CD4-positive, CD25-positive, alpha-beta regulatory T cell (primary cell): ENCODE measurements at places on chromosomes 12 and 14. TPM values are rescaled to one million over a fixed set of nuclear protein-coding genes. Genes with fewer than 3 reads are reported as not detected.

DBX2 gene
- polyA plus RNA-seq: not detected

GRCh38 chr14:25846246-25846645 is 751.6 kb downstream of the NOVA1 start:
- no peaks in the 10 kb centered on the region for H3K4me1 ChIP-seq
- no peaks in the 10 kb centered on the region for H3K27me3 ChIP-seq
- H3K4me3 ChIP-seq: no peak overlapping the region
- no peaks in the 10 kb centered on the region for H3K36me3 ChIP-seq
- no peak overlapping the region for H3K27ac ChIP-seq
- no peak for DNase-seq

- no peaks in the 10 kb centered on the region for H3K27me3 ChIP-seq
- peaks cover 4% of the 10 kb centered on the region for H3K36me3 ChIP-seq
- H3K4me3 ChIP-seq: peak overlapping the region; percentile 92
- no peak overlapping the region for H3K27ac ChIP-seq
- DNase-seq: no peak
- H3K4me1 ChIP-seq: peaks cover 35% of the 10 kb centered on the region
These were observed 2.0 kb downstream of the ANO6 start for GRCh38 chr12:45217846-45218245.

DNA sequence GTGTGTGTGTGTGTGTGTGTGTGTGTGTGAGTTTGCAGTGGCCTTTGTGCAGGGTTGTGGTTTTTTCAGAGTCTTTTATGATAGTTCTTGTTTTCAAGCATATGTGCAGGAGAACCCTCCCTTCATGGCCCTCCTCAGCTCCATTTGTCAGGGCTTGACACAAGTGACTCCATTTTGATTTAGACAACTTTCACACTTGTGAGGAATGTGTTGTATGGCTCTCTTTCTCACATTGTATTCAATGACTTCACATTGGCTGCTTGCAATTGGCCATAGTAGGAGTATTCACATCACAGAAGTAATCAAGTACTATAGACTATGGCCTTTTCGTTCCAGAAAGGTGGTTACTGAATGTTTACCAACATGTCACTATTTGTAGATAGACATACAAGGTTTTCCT is 133.1 kb downstream of the SLC38A1 start:
- DNase-seq: no peak
- H3K4me1 ChIP-seq: no peaks in the 10 kb centered on the region
- no peaks in the 10 kb centered on the region for H3K36me3 ChIP-seq
- H3K4me3 ChIP-seq: no peak overlapping the region

GRCh38 chr12:87238466-87238865 is 790.7 kb downstream of the C12orf50 start:
- no peak overlapping the region for H3K4me3 ChIP-seq
- H3K27ac ChIP-seq: no peak overlapping the region
- no peaks in the 10 kb centered on the region for H3K4me1 ChIP-seq

- peaks cover 49% of the 10 kb centered on the region for H3K4me1 ChIP-seq
- H3K4me3 ChIP-seq: peak overlapping the region; percentile 99
- H3K36me3 ChIP-seq: peaks cover 29% of the 10 kb centered on the region
- H3K27me3 ChIP-seq: no peaks in the 10 kb centered on the region
- H3K27ac ChIP-seq: peak overlapping the region; percentile 84
- peak; percentile 73 for DNase-seq
These were observed 8.5 kb downstream of the BTG1 start for GRCh38 chr12:92136965-92137721.
